ENCODE measurements at places on chromosomes 3 and 15. TPM values are rescaled to one million over a fixed set of nuclear protein-coding genes. Genes with fewer than 3 reads are reported as not detected.
A peak's percentile ranks its signal among the peaks of the same experiment; 100 is the strongest.

- H3K36me3 ChIP-seq = no peaks in the 10 kb centered on the region
- no peak overlapping the region for H3K4me3 ChIP-seq
- no peak overlapping the region for H3K27ac ChIP-seq
- H3K4me1 ChIP-seq = no peaks in the 10 kb centered on the region
- DNase-seq = no peak
- no peaks in the 10 kb centered on the region for H3K27me3 ChIP-seq
Observed at GRCh38 chr3:2659896-2660295, 450.3 kb downstream of the IL5RA start.

GRCh38 chr3:108334701-108335100, 38.4 kb downstream of the HHLA2 start:
- H3K4me3 ChIP-seq = no peak overlapping the region
- DNase-seq = no peak
- H3K27me3 ChIP-seq = no peaks in the 10 kb centered on the region
- peaks cover 15% of the 10 kb centered on the region for H3K4me1 ChIP-seq

GRCh38 chr15:43896543-43896942, 69.7 kb downstream of the WDR76 start:
- H3K4me3 ChIP-seq = no peak overlapping the region
- no peak overlapping the region for H3K27ac ChIP-seq
- no peak for DNase-seq
- H3K36me3 ChIP-seq = peaks cover 2% of the 10 kb centered on the region
- no peaks in the 10 kb centered on the region for H3K27me3 ChIP-seq

DNA sequence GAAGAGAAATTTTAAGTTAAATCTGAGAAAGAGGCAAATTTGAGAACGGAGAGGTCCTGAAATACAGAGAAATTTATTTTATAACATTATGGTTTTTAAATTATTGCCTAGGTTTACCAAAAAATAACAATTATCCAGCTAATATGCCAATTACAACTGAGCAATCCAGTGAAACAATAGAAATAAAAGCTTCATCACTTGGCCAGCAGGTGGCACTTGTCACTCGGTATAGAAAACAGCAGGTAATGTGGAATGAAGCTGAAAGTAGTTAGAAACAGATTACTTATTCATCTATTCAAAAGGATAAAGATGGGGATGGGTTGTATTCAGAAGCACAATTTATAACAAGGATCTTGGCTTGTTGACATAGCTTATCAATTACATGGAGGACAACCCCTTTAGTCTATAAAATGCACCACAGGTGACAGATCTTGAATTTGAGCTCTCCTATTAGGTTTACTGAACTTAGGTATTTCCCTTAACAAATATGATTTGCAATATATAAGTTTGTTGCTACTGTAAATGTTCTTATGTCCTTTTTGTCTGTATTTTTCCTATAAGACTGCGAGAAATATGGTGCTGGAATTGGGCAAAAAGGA, 70.1 kb upstream of the GUCA1C start:
- no peaks in the 10 kb centered on the region for H3K27me3 ChIP-seq
- peak; percentile 59 for DNase-seq
- H3K36me3 ChIP-seq = no peaks in the 10 kb centered on the region
- H3K4me3 ChIP-seq = no peak overlapping the region

- H3K4me3 ChIP-seq = no peak overlapping the region
- H3K36me3 ChIP-seq = peaks cover 17% of the 10 kb centered on the region
- peaks cover 7% of the 10 kb centered on the region for H3K4me1 ChIP-seq
Observed at GRCh38 chr15:85120351-85121113, 138.9 kb downstream of the PDE8A start.

Gene CCR1
- 41.4 TPM for total RNA-seq

Gene TNNC1
- 2.1 TPM for total RNA-seq

Gene SRPRB
- 45.3 TPM for total RNA-seq

Data from activated CD8-positive, alpha-beta T cell treated with anti-CD3 and anti-CD28 coated beads, Interleukin-2, amount 10 ng/mL, durations not matched to agents 7 days and 5 days (primary cell).